Activated naive CD8-positive, alpha-beta T cell treated with anti-CD3 and anti-CD28 coated beads, Interleukin-2, amount 50 U/mL, for 24 hours (primary cell): ENCODE measurements at places on chromosomes 12 and 14.

DNA sequence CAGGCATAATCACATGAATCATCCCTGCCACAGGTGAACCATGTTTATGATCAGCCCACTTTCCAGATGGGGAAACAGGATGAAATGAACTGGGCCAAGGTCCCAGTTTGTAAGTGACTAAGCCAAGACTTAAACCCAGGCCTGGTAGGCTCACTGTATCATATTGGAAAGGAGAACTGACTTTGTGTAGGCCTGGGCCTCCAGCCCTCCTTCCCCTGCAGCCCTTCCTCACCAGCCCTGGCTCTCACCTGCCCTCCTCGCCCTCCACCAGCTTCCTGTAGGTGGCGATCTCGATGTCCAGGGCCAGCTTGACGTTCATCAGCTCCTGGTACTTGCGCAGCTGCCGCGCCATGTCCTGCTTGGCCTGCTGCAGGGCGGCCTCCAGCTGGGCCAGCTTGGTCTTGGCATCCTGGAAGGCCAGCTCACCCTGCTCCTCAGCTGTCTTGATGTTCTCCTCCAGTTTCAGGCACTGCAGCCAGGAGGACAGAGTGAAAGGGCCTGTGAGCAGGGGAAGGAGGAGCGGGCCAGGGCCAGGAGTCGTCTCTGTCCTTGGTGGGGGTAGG is 19.8 kb downstream of the KRT80 start:
- peak; percentile 35 for DNase-seq

- DNase-seq: no peak
Observed at GRCh38 chr12:95231190-95231589, 13.6 kb downstream of the VEZT start.

DNA sequence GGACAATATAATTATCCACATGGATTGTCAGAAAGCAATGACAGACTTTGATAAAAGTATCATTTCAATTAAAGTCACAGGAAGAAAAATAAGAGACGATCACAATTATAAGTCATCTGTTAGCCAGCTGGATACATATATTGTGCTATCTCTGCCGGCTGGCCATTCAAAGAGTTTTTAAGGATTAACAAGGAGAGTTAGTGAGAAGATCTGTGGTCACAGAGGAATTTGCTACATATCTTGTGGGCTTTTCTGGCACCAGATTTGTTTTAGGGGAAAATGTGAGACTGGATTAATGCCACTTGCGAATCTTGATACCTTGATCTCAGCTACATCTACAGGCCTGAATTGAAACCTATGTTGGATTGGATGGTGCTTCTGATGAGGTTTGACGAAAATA is 90.9 kb upstream of the MANSC4 start:
- DNase-seq: no peak

GRCh38 chr12:114945351-114945750 is 261.4 kb upstream of the TBX3 start:
- no peak for DNase-seq

DNA sequence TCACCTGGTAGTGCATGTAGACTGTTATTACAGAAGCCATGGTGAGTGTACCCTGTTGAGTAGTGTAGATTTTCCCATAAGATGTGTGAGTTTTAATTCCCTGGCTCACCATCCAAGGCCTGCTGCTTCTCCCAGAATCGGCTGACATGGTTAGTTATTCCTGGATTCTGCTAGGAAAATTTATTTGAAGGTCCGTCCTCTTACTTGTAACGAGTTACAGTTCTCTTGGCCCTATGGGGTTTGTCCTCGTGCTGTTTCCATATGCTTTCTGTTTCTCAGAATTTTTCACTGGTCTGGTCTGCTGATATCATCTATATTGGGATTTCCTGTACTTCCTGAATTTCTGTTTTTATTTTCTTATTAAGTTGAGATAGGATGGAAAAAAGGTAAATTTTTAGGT is 423.3 kb upstream of the RGS6 start:
- no peak for DNase-seq

GRCh38 chr14:102873131-102873530 is 49.3 kb upstream of the AMN start:
- no peak for DNase-seq

DNA sequence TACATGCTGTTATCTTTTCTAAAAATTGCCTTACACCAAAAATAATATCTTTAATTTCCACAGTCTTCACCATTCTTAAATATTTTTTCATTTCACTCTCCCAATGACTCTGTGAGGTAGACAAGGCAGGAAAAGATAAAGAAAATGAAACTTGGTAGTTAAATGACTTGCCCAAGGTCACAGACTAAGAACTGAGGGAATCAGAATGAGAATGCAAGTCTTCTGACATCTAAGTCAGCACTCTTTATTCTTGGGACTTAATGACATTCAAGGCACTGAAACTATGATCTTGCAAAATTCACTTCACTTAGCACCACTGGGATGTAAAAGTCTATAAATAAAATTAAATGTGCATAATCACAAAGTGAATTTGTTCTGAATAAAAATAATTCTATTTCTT is 104.5 kb downstream of the SLC2A13 start:
- no peak for DNase-seq

- no peak for DNase-seq
Observed at GRCh38 chr12:94570161-94570560, 80.2 kb downstream of the TMCC3 start.

DNA sequence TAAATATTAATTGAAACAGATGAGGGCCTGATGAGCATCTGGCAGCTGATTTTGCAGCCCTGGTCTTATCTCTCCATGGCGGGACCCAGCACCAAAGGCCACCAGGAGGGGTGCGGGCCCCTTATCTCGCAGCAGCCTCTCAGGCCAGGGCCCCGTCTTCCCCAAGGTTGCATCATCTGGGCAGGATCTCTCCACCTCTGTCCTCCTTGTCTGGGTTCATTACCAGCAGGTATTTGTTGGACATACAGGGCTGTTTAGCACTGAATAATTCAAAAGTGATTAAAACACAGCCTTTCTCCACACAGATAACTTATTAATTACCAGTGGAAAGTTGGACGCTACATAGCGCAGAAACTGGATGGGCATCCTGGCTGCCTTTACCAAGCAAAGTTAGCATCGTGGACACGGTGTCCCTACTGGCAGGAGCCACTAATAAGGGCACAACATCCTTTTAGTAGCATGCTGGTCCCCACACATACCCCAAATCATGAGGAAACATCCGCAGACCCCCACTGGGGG is 25.8 kb downstream of the TMEM120B start:
- DNase-seq: no peak

DNA sequence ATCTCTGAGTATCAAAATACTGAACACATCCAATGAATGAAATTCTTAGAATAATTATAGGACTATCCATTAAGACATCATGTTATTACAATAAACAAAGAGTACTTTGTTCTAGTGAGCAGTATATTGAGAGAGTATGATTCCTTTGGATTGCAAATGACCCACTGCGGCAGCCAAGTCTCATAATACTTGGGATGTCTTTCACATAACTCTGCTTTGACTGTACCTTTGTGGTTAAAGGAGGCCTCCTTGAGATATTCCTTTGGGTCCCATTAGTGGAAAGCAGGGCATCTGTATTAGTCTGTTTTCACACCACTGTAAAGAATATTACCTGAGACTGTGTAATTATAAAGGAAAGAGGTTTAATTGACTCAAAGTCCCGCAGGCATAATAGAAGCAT is 593.8 kb downstream of the TRHDE start:
- DNase-seq: no peak

DNA sequence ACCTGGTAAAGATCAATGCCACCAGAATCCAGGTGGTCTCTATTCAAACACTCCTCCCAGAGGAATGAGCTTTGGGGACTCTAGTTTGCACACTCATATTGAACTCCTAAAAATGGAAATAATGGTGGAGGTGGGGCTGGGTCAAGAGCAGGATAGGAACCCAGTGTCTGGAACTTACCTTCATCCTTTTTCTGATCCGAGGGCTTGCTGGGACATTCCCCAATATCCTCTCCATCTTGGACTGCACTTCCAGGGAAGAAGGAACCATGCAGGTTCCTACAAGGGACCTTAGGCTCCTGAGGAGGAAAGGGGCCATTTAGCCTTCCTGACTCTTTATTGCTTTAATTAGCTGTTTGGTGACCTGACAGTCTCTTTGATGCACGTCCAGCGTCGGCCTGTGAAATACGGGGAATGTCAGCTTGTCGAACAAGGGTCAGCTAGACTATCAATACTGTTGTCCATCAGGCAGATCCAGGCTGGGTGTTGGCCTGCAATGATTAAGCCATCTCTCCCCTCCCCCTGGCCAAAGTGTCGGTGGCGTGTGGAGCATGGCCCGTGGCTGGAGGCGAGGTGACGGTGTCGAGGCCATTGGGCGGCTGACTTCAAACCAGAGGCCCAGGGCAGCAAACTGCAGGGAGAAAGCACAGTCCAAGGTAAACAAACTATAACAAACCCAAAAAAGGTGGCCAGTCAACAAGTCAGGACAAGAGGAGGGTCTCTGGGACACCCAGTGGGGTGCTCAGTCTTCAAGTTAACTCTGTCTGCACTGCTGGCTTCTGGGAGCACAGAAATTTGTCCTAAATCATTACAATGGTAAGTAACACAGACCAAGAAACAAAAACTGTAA is 405.2 kb upstream of the TBX3 start:
- no peak for DNase-seq

DNA sequence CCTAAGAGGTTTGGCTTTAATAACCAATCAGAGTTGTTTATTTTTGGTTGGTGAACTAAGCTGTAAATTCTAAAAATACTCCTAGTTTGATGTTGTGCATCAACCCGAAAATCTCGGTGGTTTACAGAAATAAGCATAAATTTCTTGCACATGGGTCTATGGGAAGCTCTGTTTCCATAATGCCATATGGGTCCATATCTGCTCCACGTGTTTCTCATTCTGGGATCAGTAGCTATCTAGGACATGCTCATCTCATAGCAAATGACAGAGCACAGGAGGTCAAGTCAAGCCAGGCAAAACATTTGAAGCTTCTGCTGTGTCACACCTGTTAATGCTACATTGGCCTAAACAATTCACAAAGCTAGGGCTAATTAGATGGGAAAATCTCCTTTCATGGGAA is 23.1 kb downstream of the NUP37 start:
- DNase-seq: no peak
